ENCODE measurements at places on chromosomes 1 and 21.
A peak's percentile ranks its signal among the peaks of the same experiment; 100 is the strongest.

DNA sequence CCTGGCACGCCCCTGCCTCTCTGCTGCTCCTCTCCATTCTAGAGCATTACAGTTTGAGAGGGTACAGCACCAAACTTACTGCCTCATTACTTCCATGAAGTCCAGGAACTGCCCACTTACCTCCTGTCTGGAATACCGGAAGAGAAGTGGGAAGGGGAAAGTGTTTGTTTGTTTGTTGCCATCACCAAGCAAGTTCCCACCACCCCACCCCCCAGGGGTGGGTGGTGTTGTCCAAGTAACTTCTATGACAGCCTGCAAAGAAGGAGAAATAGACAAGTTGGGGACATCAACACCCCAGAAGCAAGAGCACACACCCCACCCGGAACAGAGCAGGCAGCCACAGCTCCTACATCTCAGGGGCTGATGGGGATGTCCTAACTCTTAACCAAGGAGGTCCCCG lies 18.0 kb downstream of the OPTC start:
- no peak for DNase-seq

- DNase-seq, result no peak
Measured at GRCh38 chr1:154608397-154609270, 648 bp upstream of the ADAR start.

GRCh38 chr21:36203603-36203889 lies 46.9 kb downstream of the DOP1B start:
- DNase-seq, result peak; percentile 42

DNA sequence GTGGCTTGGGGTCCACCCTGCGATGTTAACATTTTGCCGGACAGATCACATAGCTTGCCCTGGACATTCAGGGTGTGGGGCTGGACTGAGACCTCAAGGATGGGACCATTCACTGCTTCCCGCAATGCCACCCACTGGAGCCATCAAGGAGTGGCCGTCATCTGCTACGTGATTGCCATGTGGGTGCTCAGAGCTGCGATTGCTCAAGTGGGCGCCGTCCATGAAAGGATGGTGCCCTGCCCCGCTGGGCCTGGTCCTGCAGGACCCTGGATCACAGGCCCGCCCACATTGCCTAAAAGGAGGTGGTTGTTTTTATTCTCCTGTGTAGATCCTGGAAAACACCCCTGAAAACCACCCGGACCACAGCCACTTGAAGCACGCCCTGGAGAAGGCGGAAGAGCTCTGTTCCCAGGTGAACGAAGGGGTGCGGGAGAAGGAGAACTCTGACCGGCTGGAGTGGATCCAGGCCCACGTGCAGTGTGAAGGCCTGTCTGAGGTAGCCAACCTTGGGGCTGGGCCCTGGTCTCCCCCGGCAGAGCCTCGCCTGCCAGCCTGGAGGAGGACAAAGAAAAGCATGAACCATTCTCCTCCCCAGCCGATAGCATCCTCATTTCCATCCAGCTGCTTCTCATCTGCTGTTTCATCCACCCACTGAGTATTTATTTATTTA lies 40.4 kb downstream of the ATP5PO start:
- DNase-seq, result no peak

- no peak for DNase-seq
Measured at GRCh38 chr1:229091721-229092136, 179.2 kb upstream of the RAB4A start.

DNA sequence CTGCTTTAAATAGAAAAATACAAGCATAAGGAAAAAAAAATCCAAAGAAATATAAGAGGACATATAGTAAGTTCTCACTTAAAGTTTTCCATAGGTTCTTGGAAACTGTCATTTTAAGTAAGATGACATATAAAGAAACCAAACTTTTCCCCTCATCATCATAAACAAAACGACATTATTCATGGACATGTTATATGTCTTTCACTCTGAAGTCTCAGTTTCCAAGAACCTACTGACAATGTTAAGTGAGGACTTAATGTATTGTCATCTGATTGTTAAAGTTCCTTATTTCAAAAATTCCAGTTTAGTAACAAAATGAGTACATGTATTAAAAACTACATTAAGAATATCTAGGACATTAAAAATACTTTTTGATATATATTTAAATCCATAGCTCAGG lies 69.6 kb upstream of the GFI1 start:
- no peak for DNase-seq

GRCh38 chr1:82330330-82330729 lies 529.6 kb downstream of the ADGRL2 start:
- DNase-seq, result no peak

- no peak for DNase-seq
Measured at GRCh38 chr1:1348420-1349255, 580 bp downstream of the DVL1 start.
